ENCODE measurements at places on chromosomes 1 and 21.
A peak's percentile ranks its signal among the peaks of the same experiment; 100 is the strongest.

GRCh38 chr1:186841599-186841998 is 12.8 kb downstream of the PLA2G4A start:
- no peak for DNase-seq

- DNase-seq, result no peak
These were observed 17.9 kb upstream of the OR2B11 start for GRCh38 chr1:247475793-247476192.

DNA sequence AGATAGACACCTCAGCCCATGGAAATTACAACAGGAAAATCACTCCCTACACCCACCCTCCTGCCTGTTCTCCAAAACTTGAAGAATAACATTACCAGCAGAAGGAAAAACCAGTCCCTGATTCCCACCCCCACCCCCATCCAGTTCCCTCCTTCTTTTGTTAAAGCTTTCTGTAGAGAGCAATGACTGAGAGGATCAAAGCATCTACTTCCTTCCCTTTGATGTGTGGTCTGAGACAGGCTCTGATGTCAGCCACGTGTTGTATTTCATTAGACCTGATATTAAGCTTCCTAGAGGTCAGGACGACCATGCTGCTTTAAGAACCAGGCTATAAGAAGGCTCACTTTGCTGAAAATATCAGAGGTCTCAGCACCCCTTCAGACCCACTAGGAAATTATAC is 73.9 kb upstream of the HAO2 start:
- DNase-seq, result no peak

- peak; percentile 60 for DNase-seq
These were observed 49.6 kb upstream of the ADAR start for GRCh38 chr1:154657556-154657955.

DNA sequence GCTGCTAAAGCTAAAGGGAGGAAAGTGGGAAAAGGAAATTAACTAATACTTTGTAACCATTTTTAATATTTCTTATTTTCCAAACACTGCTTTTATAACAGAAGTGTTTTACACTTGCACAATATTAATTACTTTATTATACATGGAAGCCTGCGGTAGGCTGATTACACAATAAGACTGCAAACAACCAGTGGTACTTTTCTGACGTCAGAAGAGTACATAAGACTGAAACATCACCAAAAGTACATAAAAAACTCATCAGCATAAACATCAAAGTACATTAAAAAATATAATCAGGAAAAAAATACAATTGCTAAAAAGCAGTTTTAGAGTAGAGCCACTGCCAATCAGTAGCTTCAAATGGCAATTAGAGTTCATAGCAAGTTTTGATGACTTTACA is 4.6 kb downstream of the ZNF281 start:
- no peak for DNase-seq

DNA sequence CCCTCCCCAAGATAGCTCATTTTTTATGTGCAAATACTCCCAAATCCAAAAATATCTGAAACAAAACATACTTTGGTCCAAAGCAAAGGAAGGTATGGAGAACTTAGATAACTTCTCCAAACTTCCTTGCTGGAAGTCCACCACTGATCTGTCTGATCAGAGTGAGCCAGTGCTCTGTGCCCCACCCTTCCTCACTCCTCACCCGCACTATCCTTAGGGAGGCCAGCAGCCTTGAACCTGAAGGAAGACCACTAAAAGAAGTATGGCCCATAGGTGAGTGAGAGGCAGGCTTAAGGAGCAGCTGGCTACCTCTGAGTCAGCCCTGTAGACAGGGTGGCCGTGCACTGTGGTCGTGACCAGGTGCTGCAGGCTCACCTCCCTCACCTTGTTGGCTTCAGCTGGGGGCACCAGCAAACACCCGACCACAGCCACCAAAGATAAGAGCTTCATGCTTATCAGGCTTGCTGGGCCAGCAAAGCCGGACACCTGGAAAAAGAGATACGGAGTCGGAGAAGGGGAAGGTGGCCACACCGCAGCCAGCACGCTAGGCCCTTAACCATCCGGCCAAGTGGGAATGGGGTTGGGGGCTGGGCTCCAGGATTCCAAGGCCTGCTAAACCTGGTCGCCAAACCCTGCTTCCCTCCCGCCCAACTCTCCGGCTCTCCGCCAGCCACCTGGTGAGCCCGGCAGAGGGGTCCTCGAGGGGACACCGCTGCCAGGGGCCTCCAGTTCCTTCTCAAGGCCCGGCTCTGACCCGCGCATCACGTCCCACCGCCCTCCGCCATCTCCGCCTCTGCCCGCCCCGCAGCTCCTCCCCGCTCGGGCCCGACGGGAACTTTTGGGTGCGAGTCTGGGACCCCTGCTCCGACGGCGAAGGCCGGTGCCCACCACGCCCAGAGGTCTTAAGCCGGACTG is 543 bp downstream of the TMEM9 start:
- DNase-seq, result peak; percentile 29

- DNase-seq, result peak; percentile 12
These were observed 104.1 kb upstream of the TMPRSS2 start for GRCh38 chr21:41611966-41612606.

DNA sequence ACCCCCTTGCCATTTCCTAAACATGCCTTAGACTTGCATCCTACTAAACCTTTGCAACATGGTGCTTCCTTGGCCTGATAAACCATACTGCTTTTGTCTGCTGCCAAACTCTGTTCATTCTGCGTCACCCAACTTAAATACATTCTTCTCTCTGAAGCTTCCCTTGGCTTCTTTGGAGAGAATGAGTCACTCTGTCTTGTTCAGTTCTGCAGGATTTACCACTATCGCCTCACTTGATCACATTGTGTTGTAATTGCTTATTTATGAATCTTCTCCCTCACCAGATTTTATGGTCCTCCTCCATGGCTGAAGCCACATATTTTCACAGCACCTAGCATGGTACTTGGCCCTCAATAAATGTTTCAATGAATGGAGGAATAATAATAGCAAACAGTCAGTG is 21.7 kb upstream of the TUT4 start:
- DNase-seq, result no peak

DNA sequence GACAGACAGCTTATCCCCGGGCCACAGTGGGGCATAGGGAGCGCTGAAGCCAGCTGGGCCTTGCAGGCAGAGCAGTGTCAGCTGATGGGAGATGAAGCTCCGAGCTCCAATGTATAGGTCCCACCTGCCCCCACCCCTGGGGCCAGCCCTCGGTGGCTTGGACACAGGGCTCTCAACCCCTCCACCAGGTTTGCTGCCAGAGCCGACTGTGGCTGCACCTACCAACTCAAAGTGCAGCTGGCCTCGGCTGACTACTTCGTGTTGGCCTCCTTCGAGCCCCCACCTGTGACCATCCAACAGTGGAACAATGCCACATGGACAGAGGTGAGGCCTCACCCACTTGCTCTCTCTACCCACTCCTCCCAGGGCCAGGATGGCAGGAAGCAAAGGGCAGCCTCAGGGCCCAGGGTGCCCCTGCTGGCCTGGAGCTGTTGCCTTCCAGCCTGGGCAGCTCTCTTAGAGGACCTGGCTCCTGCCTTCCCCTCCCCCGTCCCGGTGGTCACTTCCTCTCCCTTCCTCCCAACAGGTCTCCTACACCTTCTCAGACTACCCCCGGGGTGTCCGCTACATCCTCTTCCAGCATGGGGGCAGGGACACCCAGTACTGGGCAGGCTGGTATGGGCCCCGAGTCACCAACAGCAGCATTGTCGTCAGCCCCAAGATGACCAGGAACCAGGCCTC is 7.7 kb downstream of the MAD2L2 start:
- no peak for DNase-seq

- peak; percentile 81 for DNase-seq
These were observed 7.7 kb downstream of the ENSA start for GRCh38 chr1:150621497-150622302.

DNA sequence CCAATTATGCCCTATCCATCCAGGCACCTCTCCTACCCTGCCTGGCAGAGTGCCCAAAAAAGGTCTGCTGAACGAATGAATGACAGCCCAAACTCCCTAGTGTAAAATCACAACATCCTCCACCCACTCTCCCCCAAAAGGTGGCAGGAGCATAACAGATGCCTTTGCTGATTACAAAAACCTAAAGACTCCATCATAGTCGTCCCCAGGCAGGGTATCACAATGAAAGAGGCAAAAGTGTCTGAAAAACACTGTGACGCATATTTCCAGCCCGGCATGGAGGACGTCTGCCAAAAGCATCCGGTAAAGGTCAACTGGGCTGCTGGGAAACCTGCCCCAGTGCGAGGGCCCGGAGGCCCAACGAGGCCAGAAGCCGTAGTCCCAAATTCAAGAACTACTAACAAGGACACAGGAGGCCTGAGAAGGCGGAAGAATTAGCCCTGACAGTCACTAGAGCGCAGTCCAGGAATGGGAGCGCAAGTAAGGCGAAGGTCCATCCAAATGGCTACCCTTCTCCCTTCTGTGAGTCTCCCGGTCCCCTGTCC is 576 bp downstream of the SMIM12 start:
- no peak for DNase-seq

DNA sequence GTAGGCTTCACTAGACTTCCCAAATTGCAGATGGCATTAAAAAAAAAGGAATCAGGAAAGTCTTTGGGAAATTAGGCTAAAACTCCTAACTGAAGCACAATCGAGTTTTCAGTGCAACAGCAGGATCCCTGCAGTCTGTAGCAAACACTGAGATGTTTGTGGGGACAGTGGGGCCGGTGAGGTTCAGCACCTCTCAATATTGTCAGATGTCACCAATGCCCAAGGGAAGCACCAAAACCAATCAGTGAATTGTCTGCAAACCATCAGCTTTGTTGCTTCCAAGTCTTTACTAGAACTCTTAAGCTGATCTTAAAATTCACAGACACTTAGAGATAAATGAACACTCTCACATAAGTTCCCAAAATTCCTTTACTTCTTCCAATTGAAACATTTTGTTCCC is 2.6 kb downstream of the ERG start:
- no peak for DNase-seq

DNA sequence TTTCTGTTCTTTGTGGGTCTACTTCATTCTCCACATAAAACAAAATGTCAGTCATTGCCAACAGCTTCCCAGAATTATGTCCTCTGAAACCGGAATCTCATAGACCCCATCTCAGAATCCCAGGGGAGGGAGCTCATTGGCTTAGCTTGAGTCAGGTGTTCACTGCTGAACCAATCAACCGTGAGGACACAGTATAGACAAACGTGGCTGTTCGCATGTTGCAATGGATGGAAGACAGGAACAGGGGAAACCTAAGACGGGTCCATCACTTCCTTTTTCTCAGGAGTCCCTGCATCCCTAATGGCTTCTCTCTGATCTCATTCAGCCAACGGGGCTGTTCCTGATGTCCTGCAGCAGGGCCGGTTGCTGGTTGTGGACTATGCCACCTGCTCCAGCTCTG is 9.1 kb downstream of the CELA2A start:
- no peak for DNase-seq

- no peak for DNase-seq
These were observed at the start of gene REG4 for GRCh38 chr1:119811387-119811786. Gene REG4, minus strand, starts transcription at chr1:119811460. Its CDS starts 2,691 bp downstream, at chr1:119808769.

DNA sequence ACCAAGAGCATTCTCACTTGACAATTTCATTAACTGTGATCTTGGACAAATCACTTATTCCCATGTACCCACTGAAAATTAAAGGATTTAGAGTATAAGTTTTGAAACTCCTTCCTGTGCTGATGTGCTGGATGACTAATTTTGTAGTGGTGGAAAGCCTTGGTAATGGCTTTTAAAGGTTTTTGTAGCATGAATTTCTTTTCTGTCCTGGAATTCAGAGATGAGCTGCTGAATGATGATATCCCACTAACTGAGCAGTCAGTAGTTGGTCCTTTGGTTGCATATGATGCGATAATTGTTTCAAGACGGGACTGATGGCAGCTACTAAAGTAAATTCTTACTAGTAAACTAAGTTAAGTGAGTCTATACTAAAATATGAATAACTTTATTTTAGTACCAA is 5.2 kb downstream of the RPL5 start:
- no peak for DNase-seq

DNA sequence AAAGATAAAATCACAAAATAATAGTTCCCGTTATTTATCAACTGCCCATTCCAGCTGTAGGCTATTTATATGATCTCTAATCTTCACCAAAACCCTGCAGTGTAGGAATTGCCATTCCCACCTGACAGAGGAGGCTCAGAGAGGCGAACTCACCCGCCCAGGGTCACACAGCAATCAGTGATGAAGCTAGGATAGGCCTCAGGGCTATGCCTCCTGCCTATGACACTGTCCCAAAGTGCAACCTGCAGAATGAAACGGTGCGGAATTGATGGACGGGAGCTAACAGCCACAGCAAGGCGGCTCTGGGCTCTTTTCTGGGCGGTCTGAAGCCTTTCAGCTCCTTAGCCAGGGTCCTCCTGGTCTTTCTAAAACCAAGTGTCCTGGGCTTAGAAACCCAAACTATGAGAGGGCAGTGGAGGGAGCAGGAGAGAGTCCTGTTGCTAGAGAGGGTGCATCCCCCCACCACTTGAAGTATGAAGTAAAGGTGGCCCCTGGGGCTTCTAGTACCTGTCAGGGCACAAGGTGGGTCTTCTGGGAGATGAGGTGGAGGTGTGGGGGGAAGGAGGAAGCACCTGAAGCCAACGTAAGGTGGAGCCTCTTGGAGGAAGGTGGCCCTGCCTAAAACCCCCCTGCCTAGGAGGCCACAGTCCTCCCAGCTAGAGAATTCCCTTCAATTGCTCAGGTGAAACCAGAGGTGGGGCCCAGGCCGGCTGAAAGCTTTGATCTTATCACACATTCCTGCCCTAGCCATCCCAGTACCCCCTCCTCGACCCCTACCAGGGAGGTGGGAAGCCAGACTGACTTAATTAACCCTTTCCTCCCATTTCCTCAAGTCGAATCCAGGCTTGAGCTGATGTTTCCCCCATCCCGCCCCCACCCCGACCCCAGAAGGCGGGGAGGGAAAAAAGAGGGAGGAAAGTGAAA is 14.8 kb downstream of the HSPG2 start:
- no peak for DNase-seq

GRCh38 chr1:42958488-42959319 is at the start of gene SLC2A1:
Gene SLC2A1, minus strand, starts transcription at chr1:42958868. Its CDS starts 217 bp downstream, at chr1:42958651.
- peak; percentile 95 for DNase-seq

DNA sequence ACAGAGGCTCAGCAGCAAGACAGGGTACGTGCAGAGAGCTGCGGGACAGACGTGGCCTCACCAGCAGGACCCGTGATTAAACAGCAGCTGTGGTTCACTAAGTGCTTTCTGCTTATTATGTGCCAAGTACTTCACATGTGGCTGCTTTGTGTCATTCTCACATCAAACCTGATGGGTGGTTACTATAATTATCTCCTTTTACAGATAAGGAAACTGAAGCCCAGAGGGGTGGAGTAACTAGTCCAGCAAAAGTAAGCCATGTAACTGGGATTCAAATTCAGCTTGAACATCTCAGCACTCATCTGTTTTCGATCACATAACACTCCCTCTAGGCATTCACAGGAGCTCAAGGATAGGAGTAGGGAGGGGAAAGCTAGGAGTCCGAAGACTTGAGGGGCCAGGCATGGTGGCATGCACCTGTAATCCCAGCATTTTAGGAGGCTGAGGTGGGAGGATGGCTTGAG is 50.8 kb upstream of the CLIC4 start:
- DNase-seq, result peak; percentile 46

DNA sequence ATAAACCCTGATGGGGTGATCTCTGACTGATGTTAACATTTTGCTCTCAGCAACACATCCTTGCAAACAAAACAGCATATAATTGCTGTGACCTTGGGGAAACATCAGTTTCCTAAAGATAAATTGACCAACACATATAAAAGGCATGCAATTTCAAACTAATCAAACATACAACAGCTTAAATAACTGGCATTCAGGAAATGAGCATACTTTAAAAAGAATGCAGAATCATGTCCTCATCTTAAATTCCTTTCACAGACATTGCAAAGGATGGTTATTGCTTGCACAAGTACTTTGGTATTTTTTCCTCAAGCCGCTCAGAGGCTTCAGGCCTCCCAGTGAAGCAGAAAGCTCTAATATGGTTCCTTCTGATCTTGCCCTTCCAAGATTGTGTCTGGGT is 53.4 kb upstream of the RGS18 start:
- DNase-seq, result peak; percentile 48

- peak; percentile 52 for DNase-seq
These were observed 17.3 kb downstream of the SLAMF1 start for GRCh38 chr1:160629286-160630210.

Data from common myeloid progenitor, CD34-positive (primary cell).